ENCODE measurements at places on chromosomes 7 and 10. TPM values are rescaled to one million over a fixed set of nuclear protein-coding genes. Genes with fewer than 3 reads are reported as not detected.

GRCh38 chr7:112084520-112084971, 121.7 kb downstream of the DOCK4 start:
- no peak for DNase-seq

- DNase-seq: no peak
These were observed 140.4 kb upstream of the MAGI2 start for GRCh38 chr7:79593866-79594301.

- peak; percentile 61 for DNase-seq
These were observed 1.4 kb downstream of the EPHB4 start for GRCh38 chr7:100825751-100826513.

- DNase-seq: no peak
These were observed 133.3 kb downstream of the TEX36 start for GRCh38 chr10:125549653-125550052.

DNA sequence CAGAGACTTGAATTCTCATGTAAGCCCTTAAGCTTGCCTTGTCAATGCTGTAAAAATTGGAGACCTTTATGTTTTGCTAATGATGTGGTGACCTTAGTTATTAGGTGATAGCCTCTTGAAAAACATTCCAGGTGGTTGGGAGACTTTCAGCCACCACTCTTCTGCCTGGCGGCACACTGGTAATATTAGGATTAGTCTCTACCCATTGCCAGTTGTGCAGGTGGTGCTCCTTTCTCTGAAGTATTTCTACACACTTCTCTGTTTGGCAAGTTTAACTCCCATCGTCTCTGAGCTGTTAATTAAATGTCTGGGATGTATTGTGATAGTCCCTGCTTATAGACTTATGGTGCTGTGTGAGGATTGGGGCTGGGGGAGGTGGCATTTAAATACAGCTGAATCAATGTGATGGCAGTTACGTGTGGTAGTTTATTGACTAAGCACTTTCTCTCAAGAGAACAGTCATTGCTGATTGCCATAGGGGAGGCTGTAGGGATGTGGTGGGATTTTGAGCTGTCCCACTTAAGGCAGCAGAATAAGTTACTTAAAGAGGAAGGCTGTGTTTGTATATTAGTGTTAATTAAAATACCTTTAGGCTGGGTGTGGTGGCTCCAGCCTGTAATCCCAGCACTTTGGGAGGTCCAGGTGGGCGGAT, 61.7 kb downstream of the DAGLB start:
- no peak for DNase-seq

- no peak for DNase-seq
These were observed 258.0 kb upstream of the PRKCQ start for GRCh38 chr10:6838118-6838517.

DNA sequence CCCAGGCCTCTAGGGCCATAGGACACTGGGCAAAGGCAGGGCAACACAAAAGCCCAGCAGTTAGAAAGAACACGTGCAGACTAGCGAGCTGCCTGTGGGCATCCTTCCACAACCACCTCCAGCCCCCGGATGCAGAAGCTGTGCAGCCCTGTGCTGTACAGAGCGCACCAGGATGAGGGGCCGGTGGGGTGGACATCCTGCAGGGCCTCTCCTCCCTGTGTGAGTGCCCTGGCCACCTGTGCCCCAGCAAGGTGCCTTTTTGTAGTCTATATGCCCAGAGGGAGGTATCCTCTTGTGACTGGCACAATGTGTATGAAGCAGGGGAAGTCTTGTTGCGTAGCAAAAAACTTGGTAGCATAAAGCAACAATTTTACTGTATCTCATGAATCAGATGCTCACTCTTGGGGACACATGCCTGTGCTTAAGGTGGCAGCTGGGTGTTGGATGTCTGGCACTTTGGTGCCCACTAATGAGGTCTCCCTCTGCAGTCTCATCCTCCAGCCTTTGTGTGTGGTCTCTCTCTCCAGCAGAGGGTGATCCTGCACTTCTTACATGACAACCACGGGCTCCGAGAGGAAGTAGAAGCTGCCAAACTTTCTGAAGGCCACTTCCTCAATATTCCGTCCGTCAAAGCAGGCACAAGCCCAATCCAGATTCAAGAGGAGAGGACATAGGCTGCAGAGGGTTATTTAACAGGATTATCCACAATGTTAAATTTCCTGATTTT, 8.7 kb downstream of the NCAPG2 start:
- peak; percentile 49 for DNase-seq

GRCh38 chr7:156074982-156075615, 262.8 kb upstream of the SHH start:
- DNase-seq: no peak

- DNase-seq: no peak
These were observed 28.7 kb upstream of the PDCD4 start for GRCh38 chr10:110843031-110843430.

DNA sequence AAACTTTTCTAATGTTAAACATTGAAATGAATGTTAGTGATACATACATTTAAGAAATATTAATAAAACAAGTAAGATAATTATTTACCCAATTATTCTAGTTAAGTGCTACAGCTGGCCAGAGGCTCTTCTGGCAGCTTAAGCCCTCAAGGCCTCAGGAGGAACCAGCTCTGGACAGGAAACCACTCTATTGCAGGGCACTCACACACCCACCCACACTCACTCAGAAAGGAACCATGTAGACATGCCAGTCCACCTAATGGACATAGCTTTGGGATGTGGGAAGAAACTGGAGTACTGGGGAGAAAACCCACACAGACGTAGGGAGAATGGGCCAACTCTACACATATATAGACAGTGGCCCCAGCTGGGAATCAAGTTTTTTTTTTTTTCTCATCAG, 28.2 kb downstream of the UMAD1 start:
- no peak for DNase-seq

DNA sequence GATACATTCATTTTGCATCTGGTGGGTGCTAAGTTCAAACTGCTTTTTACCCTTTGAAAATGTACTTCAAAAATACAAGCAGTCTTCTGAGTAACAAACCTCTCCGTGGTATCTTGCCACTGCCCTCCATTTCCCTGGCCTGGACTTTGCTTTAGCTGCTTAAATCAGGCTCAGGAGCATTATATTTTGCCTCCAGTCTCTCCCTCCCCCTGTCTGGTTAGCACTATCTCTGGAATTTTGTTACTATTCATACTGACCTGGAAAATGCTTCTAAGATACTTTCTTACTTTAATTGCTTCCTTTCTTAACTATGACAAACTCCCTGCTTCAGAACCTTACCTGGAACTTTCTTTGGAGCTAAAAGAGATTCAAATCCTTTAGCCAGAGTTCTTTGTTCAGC, 369.8 kb downstream of the GFRA1 start:
- DNase-seq: no peak

DNA sequence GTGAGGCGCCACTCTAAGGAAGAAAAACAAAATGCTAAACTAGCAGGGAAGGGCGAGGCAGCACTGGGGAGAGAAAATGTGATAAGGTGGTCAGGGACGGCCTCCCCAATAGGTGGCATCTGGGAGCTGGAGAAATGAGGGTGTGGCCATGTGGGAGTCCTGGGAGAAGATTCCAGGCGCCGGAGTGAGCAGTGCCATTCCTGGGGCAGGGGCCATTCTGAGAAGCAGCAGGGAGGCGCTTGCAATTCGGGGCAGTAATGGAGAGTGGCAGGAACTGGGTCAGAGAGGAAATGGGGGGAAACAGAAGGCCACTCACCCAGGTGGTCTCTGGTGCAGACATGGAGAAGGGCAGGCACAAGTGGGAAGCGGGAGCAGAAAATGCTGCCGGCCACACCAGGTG, 61.8 kb upstream of the LRRC18 start:
- no peak for DNase-seq

GRCh38 chr7:93779115-93779514, 111.4 kb downstream of the TFPI2 start:
- DNase-seq: no peak

DNA sequence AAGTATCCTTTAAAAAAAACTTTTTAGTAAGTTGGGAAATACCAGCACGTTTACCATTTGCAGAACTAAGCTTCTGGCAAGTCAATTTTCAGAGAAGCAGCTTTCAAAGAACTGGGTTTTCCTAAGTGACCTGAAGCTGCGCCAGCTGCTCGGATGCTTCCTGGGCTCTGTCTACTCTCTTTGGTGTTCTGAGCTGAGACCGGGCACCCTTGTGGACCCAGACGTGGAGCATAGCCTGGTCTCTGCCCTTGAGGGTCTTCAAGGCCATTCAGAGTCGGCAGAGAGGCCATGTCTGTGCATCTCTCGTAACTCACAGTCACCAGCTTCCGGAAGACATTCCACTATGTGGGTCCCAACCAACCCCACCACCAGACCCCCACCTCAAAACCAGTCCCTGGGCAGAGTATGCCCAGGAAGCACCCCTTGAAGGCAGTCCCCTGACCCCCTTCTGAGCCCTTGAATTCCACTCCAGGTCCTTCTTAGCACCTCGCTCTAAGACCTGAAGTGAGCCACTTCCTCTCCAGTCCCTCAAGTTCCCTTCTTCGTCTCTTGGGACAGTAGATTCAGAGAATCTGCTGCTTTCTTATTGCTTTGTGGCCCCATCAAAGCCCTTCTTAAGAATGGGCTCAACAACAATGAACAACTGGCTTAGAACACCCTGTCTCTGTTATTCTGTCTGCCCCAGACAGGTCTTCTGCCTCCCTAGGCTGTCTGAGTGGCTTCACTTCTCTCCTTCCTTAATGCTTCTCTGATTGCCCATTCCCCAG, 8.5 kb downstream of the CALML5 start:
- no peak for DNase-seq

DNA sequence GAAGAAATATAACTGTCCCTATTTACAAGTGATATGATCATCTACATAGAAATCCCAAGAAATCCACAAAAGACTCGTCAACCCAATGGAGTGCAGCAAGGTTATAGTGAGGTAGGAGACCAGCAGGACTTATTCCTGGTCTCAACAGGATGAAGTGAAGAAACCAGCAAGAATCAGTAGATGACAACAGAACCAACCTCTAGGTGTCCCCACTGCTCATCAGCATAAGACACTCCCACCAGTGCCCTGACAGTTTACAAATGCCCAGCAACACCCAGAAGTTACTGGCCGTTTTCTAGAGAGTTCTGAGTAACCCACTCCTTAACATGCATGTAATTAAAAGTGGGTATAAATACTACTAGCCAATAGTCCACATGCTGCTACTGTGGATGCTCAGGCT, 470.5 kb upstream of the LRRTM3 start:
- no peak for DNase-seq

DNA sequence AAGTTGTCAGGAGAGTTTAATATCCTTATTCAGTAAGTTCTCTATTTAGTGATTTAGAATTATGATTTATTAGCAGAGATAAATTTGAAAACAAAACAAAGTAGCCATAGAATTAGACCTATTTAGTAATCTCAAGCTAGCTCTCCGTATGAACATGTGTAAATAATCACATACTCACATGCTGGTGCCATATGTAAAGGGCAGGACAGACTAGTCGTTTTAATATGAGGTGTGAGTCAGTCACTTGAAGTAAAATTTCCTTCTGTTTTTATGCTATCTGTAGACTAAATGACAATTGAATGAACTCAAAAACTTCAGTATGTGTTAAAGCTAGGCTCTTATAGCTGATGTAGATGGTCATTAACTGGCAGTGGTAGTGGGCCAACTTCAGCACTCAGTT, 67.1 kb downstream of the WAC start:
- DNase-seq: no peak

Gene ASZ1
- not detected for polyA plus RNA-seq

Gene SUGCT
- polyA plus RNA-seq: 14.0 TPM

Gene HOXA1
- polyA plus RNA-seq: 3.4 TPM

Gene OR6V1
- polyA plus RNA-seq: not detected

Gene PRR15
- polyA plus RNA-seq: 2.6 TPM

Data from left kidney (tissue), 8 donors.